Immature natural killer cell (primary cell): ENCODE measurements at places on chromosomes 13 and 19.

- H3K4me1 ChIP-seq, result no peaks in the 10 kb centered on the region
- H3K27me3 ChIP-seq, result peaks cover 3% of the 10 kb centered on the region
- H3K4me3 ChIP-seq, result no peak overlapping the region
- H3K36me3 ChIP-seq, result peaks cover 12% of the 10 kb centered on the region
- no peak overlapping the region for H3K27ac ChIP-seq
- no peak for DNase-seq
Observed at GRCh38 chr19:46755853-46756543, 9.7 kb upstream of the STRN4 start.

DNA sequence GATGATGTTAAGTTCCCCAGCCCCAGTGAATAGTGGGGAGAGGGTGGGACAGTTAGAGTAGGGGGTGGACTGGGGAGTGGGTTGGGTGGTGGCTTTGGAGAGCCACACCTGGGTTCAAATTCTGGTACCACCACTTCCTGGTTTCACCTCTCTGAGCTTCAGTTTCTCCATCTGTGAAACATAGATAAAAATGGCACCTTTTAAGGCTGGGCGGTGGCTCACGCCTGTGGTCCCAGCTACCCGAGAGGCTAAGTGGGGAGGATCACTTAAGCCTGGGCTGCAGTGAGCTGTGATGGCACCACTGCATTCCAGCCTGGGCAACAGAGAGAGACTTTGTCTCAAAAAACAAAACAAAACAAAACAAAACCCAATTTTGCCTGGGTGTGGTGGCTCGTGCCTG lies 5.9 kb downstream of the VAV1 start:
- H3K36me3 ChIP-seq, result peaks cover 20% of the 10 kb centered on the region
- H3K27me3 ChIP-seq, result peaks cover 2% of the 10 kb centered on the region

GRCh38 chr19:32676895-32677359 lies 1.3 kb downstream of the RGS9BP start:
- no peak overlapping the region for H3K27ac ChIP-seq
- peaks cover 34% of the 10 kb centered on the region for H3K4me1 ChIP-seq
- DNase-seq, result no peak
- H3K4me3 ChIP-seq, result peak overlapping the region; percentile 79
- peaks cover 16% of the 10 kb centered on the region for H3K27me3 ChIP-seq

- peak; percentile 73 for DNase-seq
- H3K4me3 ChIP-seq, result peak overlapping the region; percentile 91
- H3K36me3 ChIP-seq, result no peaks in the 10 kb centered on the region
- peaks cover 85% of the 10 kb centered on the region for H3K4me1 ChIP-seq
Observed at GRCh38 chr19:18418483-18419194, 559 bp upstream of the SSBP4 start.

DNA sequence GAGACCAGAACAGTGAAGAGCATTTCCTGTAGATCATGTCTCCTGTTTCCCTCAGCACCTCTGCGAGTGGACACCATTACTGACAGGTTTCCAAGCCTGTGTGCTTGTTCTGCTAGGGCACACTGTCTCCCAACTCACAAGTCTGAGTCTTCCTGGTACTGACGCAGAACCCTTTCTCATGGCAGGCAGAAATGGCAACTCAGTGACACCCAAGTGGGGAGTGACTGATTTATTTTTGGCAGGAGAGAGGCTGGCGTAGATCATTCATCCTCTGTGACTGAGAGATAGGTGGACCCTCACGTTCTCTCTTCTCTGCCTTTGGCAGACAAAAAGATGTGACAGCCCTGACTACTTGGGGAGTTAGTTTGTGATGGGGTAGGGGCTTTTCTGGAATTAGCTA lies 183.4 kb downstream of the RFC3 start:
- no peak overlapping the region for H3K4me3 ChIP-seq
- H3K36me3 ChIP-seq, result no peaks in the 10 kb centered on the region
- no peak for DNase-seq
- no peak overlapping the region for H3K27ac ChIP-seq
- H3K27me3 ChIP-seq, result peaks cover 1% of the 10 kb centered on the region

- peaks cover 24% of the 10 kb centered on the region for H3K36me3 ChIP-seq
- peaks cover 5% of the 10 kb centered on the region for H3K27me3 ChIP-seq
- peak overlapping the region; percentile 93 for H3K4me3 ChIP-seq
- H3K4me1 ChIP-seq, result peaks cover 25% of the 10 kb centered on the region
- no peak for DNase-seq
Observed at GRCh38 chr19:44303976-44304568, 753 bp downstream of the ZNF235 start.

DNA sequence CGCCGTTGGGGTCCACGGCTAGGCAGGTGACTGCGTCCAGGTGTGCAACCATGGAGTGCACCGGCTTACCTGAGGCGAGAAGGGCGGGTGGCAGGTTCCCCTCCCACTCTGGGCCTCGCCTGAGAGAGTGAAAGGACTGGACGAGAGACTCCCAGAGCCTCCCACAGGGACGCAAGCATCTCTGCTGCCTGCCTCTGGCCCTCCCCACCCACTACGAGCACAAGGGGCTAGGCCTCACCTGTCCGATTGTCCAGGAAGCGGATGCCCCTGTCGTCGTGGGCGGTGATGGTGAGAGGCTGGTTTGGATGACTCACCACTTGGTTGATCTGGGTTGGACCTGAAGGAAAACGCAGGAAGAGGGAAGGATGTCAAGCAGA lies 5.1 kb upstream of the PRKD2 start:
- peak overlapping the region; percentile 56 for H3K4me3 ChIP-seq
- peak overlapping the region; percentile 87 for H3K27ac ChIP-seq
- peaks cover 9% of the 10 kb centered on the region for H3K27me3 ChIP-seq
- peaks cover 55% of the 10 kb centered on the region for H3K4me1 ChIP-seq
- H3K36me3 ChIP-seq, result peaks cover 4% of the 10 kb centered on the region

GRCh38 chr13:97953376-97953970 lies at the start of gene IPO5:
Gene IPO5, plus strand, starts transcription at chr13:97953675. Its CDS starts 23,022 bp downstream, at chr13:97976697.
- H3K27me3 ChIP-seq, result no peaks in the 10 kb centered on the region
- H3K36me3 ChIP-seq, result peaks cover 3% of the 10 kb centered on the region
- DNase-seq, result no peak
- H3K4me1 ChIP-seq, result no peaks in the 10 kb centered on the region
- no peak within 1 kb of the TSS for H3K27ac ChIP-seq
- H3K4me3 ChIP-seq, result no peak within 1 kb of the TSS
